CD4-positive, alpha-beta T cell treated with Interleukin-17A for 4 hours (primary cell): ENCODE measurements at places on chromosomes 5 and 9.
A peak's percentile ranks its signal among the peaks of the same experiment; 100 is the strongest.

DNA sequence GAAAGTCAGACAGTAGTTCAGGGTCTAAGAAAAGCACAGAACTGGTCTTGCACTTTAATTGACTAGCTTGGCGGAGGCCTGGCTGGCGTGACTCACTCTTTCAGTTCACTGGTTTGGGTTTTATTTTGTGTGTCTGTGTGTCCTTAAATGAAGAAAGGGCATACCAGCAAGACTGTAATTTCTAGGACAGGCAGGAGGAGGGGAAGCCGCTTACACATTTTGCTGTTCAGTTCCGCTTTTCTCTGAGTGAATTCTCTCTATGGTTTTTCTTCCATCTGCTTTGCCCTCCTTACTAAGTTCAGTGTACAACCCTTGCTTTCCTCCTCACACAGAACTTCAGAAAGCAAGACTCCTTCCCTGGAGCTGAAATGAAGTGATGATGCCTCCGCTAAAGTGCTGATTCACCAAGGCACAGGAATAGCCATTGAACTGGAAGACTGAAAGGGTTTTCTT lies 150.8 kb downstream of the MEF2C start:
- DNase-seq, result no peak

DNA sequence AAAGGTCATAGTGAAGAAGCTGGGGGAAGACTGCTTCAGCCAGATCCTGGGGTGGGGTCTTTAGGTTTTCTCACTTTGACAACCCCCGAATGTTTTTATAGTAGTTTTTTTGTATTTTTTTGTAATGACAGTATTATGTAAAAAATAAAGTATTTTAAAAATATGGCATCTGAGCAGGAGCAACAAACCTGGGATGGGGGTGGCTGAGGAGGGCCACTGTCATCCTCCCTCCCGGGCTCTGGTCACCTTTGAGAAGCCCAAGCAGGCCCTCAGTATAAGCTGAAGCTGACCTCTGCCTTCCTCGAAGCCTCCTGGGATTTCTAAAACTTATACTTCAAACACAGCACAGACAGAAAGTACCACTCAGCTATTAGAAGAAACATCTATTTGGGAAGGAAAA lies 8.7 kb downstream of the DNAJB5 start:
- no peak for DNase-seq

DNA sequence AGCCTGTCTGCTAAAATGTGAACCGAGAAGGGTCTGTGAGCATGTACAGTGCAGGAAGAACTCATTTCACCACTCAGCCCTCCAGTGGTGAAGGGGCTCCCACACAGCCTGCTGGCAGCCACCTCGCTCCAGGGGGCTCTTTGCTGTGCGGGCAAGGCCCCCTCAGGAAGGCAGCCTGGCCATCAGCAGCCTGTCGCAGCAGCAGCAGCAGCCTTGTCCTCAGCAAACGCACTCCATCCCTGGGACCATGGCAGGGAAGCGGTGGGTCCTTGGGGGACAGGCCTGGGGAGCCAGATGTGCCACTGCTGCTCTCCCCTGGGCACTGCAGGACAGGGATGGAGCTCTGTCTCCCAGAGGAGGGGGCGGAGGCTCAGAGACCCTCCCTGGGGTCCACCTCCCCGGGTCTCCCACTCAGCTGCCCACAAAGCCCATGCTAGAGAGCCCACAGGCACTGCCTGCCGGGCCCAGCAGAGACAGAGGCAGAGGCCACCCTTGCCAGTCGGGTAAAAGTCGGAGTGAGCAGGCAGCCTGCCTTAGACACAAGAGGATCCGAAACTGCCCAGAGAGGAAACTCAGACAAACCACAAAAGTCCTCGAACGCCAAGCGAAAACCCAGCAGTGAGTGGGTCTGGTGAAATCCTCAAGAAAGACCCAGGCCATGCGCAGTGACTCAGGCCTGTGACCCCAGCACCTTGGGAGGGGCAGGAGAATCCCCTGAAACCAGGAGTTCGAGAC lies 8.0 kb downstream of the BRD3 start:
- no peak for DNase-seq

DNA sequence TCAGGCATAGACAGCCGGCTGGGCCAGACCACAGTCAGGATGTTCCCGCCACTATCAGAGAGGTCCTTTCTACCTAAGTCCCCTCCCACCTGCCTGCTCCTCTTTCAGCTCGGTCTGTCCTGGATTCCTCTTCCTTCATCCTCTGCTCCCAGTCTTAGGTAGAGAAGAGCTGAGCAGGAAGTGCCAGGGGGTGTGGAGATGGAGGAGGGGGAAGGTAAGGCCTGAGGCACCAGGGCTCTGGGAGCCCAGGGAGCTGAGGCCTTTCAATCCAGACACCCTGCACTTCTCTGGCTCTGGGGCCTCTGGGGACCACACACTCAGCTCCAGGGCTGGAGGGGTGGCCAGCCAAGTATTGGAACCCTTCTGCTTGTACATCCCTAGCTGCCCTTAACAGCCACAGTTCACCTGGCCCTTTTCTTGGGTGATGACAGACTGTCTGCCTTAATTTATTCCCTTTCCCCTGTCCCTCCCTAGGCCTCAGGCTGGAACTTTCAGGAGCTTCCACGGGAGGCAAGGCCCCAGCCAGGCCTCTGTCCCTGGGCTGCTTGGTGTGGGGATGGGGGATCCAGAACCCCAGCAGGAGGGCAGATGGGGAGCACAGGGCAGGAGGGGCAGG lies 15.6 kb downstream of the IRF1 start:
- DNase-seq, result peak; percentile 4

GRCh38 chr5:94243612-94244011 lies 374.8 kb downstream of the KIAA0825 start:
- DNase-seq, result no peak

DNA sequence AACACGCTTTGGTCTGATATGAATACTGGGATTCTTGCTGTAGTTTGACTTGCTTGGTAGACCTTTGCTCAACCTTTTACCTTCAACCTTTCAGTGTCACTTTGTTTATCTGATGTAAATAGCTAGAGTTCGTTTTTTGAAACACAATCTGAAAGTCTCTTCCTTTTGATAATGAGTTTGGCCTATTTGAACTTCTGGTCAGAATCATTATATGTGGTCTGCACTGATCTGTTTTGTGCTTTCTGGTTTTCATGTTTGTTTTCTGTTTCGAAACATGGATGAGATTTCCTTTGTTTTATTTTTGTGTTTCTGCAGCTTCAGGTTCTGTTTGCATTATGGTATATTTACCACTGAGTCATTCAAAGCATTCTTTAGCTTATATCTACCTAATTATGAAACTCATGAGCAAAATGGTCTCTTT lies 217.5 kb downstream of the GABBR2 start:
- no peak for DNase-seq

GRCh38 chr5:57128325-57128724 lies 45.5 kb upstream of the GPBP1 start:
- no peak for DNase-seq

- no peak for DNase-seq
Measured at GRCh38 chr5:1209896-1210776, 8.7 kb downstream of the SLC6A19 start.

DNA sequence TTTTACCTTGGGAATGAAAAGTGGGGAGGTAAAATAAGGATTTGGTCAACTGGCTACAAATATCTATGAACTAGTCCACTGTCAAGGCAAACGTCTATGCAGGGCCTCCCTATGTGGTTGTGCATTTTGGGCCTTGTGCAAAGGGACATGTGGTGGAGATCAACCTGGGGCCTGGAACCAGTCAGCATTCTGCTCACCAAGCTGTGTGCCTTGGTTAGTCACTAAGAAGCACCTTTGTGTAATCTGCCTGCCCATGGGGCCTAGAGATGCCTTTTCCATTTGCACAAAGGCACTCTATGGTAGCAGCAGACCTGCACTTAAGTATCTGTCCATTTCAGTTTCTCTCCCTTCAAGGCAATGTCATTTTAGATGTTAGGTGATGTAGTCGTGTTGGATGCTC lies 184.0 kb downstream of the GNAQ start:
- no peak for DNase-seq

GRCh38 chr5:43590700-43591099 lies 12.3 kb upstream of the NNT start:
- DNase-seq, result no peak

DNA sequence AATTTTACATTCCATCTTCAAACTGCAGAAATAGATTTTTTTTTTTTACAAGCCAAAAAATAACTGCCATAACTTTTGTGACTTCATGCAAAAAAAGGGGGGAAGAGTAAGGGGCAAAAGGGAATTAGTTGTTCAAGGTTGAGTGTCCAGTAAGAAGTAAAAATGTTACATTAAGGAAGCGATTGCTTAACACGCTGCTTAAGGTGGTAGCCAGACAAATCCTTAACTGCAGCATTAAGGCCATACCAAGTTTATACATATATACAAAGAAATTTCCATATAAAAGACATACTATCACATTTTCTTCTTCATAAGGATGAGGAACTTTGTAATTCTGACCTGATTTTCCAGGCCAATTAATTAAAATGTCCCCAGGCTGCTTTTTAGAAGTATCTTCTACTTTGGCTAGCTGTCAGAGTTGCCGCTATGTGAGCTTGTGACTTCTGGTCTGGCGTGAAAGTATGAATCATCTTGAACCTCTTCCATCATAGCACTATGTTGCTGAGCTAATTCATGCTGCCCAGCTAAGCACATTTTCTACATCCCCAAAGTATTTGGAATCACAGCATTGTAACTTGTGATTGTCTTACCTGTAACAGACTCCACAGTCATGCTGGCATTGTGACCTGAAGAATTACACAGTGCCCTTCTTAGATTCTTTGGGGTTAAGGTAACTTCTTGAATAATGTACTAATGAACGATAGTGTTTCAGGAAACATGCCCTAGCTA lies 40.0 kb downstream of the G3BP1 start:
- DNase-seq, result no peak

DNA sequence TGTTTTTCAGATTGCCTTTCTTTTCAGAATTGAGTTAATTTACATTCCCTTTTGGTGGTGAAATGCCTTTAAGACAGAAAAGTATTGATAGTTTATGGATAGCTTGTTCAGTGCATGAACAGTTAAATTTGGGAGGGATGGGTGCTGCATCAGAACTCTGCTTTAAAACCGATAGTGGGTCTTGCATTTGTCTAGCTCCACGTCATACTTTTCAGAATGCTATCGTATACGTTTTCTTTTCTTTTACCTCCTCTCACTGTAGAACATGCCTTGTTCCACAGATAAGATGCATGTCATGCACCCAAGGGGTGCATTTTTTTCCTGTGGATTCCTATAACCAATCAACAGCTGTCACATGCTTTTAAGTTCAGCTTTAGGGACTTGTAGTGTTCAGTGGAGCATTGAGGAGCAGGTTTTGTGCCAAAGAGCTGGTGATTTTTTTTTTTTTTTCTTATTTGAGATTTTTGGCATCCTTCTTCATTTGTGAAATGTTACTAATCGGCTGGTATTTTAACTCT lies 2.3 kb downstream of the SLC44A1 start:
- no peak for DNase-seq

GRCh38 chr9:33177639-33178038 lies 10.5 kb upstream of the B4GALT1 start:
- no peak for DNase-seq

GRCh38 chr5:114018186-114018585 lies 343.7 kb upstream of the KCNN2 start:
- DNase-seq, result no peak

- no peak for DNase-seq
Measured at GRCh38 chr5:33565324-33565723, 124.6 kb downstream of the TARS1 start.

GRCh38 chr9:4207881-4208615 lies 91.8 kb downstream of the GLIS3 start:
- DNase-seq, result no peak

GRCh38 chr5:56294354-56294753 lies 61.2 kb upstream of the ANKRD55 start:
- DNase-seq, result no peak

DNA sequence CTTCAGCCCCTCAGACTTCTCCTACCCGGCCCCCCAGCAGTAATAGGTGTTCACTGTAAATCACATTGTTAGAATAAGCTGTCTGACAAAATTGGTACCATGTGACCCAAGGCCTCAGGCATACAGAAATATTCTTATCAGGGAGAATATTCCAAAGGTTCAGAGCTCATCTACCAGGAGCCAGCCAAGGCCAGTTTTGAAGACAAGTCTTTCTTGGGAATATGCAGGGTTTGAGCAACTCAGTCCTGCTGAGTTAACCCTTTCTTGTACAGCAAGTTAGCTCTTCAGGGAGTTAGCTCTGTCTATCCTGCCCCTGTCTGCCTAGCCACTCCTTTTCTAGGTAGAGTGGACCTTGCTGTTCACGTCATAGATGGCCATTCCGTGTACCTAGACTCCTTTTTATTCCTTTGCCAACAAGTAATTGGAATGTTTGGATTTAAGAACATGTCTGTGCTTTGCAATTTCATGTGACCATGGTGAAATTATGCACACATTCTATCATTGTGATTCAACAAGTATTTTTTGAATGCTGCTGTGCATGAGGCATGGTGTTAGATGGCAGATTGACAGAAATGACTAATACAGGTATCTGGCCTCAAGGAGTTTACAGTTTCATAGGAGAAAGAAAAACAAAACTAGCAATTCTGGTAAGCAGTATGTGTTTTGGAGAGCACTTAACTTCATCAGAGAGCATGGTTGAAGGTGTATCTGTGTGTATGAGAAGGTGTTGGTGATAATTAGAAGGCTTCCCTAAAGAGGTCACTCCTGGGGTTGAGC lies 22.6 kb downstream of the TGFBR1 start:
- no peak for DNase-seq

DNA sequence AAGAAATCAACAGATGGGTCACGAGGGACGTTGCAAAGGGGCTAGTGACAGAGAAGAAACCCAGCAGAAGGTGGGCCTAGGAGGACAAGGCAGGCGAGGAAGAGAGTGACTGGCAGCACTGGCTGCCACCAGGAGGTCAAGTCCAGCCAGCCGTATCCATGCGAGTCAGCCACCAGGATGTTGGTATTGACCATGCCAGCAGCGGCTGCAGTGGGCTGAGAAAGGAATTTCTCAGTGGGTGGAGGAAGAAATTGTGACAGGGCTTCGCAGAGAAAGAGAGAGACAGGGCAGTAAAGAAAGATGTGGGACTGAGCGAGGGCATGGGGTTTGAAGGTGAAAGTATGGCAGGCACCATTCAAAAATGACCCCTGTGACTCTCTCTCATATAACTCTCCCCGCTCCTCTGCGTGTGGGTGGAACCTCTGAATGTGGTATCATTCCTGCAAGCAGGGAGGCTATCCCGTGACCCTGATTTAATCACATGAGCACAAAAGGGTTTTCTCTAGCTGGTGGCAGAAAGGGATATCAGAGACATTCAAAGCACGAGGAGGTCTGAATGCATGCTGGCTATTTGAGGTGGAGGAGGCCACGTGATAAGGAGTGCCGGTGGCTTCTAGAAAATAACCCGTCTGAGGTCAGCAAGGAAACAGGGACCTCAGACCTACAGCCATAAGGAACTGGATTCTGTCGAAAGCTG lies 45.4 kb upstream of the FBXW11 start:
- no peak for DNase-seq

DNA sequence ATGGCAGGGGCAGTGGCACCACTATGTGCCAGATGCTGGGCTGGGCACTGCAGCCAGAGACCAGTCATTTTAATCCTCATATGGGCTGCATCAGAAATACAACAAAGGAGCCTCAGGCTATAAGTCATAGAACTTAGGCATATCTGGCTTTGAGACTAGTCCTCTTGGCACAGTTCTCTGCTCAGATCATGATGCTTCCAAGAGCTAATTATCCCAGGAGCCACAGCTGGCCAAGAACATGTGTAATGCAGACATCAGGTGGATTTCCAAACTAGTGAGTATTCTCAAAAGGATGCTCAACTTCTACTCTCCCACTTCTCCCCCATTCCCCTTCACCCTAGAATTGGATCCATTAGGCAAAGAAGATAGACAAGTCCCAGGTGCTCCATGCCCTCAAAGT lies 562.2 kb upstream of the TRPC7 start:
- DNase-seq, result no peak

GRCh38 chr9:70502690-70503089 lies 88.2 kb upstream of the KLF9 start:
- DNase-seq, result no peak
